ENCODE measurements at places on chromosomes 16 and 17.

DNA sequence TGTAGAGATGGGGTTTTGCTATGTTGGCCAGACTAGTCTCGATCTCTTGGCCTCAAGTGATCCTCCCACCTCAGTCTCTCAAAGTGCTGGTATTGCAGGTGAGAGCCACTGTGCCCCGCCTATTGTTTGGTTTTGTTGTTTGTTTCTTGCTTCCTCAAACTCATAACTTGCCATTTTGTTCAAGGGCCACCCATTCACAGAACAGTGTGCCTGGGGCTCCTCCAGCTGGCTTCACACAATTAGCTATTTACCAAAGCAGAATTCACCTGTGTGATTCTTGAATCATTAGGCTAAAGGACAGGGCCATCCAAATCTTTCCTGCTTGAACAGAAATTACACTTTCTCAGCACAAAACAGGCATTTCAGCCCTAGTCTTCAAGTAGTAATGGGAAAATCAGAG is 7.2 kb downstream of the ABHD15 start:
- DNase-seq, result no peak

- no peak for DNase-seq
Measured at GRCh38 chr17:54544249-54544648, 356.4 kb upstream of the TOM1L1 start.

DNA sequence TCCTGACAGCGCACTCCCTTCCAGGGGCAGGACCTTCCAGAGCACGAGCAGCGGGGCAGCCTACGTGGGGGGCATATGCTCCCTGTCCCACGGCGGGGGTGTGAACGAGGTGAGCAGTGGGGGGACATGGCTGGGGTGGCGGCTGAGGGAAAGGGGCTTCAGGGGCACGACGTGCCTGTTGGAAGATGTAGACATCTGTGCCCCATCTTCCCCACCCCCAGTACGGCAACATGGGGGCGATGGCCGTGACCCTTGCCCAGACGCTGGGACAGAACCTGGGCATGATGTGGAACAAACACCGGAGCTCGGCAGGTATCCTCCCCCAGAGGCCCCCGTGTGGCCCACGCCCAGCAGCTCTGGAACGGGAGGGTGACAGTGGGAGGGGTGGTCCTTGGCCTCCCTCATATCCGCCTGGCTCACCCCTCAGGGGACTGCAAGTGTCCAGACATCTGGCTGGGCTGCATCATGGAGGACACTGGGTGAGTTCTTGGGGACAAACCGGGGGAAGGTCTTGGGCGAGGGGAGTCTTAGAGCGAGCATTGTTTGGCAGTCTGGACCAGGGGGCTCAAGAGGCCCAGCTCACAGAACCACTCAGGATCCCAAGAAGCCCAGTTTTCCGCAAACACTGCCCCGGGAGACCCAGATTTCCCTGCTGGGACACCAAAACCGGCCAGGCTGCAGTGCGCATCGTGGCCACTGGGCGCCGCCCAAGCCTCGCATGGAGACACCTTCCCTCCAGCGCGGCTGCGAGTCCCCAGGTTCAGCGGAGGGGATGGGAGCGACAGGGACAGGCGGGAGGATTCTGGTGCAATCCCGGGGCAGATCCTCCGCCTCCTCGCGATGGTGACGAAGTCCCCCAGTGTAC is 15.7 kb downstream of the ADAM11 start:
- peak; percentile 90 for DNase-seq

DNA sequence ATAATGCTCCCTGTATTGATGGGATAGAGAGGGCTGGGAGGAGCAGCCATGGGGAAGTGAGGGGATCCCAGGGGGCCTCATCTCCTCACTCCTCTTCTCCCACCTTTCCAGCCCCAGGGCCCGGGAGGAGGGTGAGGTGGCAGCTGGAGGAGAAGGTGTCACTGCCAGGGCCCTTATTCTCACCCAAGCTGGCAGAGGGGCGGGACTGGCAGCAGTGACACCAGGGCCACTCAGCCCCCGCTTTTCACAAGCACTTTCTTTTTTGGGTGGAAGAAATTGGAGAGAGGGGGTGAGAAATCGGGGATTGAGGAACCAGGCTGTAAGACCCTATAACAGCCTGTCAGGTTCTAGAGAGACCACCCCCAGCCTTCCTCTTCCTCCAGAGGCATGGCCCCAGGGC is 2.4 kb upstream of the TBX21 start:
- DNase-seq, result no peak

DNA sequence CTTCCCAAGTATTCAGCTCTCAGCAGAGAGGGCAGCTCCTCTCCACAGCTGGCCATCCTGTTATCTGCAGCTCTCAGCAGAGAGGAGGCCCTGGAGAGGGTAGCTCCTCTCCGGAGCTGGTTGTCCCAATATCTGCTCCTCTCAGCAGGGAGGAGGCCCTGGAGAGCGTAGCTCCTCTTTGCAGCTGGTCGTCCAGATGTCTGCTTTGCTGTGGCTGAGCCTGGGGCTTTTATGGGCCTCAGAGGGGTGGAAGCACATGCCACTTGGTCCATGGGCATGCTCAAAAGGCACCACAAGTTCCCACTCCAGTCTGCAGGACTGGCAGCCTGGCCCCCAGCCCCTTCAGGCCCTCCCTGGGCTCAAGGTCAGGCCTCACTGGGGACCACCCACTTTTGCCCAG is 314.3 kb downstream of the KCNJ2 start:
- DNase-seq, result no peak

DNA sequence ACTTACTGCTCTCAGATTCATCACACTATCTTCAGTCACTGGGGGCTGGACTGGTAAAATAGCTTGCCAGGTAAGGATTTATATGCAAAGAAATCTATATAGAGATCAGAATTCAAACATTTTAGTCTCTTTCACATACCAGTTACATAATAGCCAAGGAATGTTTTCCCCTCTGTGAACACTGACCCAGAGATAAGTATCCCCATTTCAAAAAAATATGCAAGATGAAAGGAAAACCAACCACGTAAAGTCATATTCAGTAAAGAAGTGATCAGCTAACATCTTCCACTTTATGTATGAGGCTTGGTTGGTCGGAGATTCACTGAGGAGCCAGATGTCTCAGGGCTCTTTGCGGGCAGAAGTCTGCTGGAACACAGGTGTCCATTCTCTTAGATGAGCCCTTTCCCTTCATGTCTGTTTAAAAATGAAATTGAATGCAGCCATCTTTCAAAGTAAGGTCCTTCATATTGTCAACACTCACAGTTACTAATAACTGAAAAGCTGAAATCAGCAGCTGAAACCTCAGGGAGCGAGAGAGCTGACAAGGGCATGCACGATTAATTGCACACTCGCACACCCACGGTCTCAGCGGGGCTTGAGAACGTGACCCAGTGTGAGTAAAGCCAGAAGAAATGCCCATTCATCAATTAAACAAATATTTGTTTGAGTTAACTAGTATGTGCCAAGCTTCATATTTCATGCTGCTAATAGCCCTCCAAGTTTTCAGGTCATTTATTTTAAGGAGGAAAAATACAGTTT is 161.2 kb downstream of the MRTFB start:
- no peak for DNase-seq

DNA sequence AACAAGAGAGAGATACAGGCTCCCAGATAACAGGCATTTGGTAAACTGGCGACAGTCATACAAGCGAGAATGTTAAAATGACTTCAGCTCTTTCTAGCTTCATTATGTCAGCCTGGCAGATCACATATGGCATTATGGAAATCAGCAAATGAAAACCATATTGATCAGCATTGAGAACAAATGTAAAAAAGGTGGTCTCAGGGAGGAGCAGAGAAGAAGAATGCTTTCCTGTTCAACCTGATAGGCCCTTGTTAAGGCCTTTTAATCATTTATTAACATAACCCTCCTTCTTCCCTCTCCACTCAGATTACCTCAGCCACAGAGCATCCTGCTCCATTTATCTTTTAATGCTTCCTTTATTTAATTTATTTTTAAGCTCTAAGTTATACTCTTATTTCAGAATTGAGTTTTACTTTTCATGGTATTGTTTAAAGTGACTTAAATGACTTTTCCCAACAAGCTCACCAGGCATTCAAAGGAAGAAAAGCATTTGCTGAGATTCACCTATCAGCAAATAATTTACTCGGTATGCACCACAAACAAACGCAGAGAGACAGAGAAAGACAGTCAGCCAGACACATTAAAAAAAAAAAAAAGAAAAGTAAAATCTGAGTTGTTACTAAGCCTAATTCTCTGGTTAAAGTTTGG is 243.9 kb upstream of the TBX2 start:
- no peak for DNase-seq

- DNase-seq, result no peak
Measured at GRCh38 chr16:62831235-62831850, 795.1 kb upstream of the CDH8 start.

- DNase-seq, result no peak
Measured at GRCh38 chr17:27559506-27560481, 71.2 kb upstream of the LGALS9 start.
